Esophagus mucosa (tissue), 1 donor: ENCODE measurements at places on chromosomes 4 and X. TPM values are rescaled to one million over a fixed set of nuclear protein-coding genes. Genes with fewer than 3 reads are reported as not detected.

Gene DCAF12L2
- total RNA-seq = not detected

DNA sequence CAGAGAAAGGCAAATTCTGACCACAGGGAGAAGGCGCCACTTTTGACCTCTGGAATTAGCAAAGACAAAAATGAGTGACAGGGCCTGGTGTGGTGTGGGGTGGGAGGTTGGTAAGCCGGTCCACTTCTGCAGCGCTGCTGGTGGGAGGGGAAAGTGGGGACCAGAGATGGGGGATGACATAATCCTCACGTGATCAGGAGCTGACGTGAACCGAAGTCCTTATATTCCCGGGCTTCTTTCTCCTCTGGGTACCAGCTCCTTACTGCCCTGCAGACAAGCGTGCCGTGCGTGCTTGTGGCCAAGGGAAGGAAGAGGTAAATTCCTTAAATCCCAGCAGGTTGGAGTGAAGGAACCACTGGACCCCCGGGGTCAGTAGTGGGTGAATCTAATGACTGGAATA, at the start of gene TCEAL7:
Gene TCEAL7, plus strand, starts transcription at position 249 of the 400 bp plus-strand sequence. CDS start 1,165 bp downstream, outside the sequence.
- ATAC-seq = no peak

DNA sequence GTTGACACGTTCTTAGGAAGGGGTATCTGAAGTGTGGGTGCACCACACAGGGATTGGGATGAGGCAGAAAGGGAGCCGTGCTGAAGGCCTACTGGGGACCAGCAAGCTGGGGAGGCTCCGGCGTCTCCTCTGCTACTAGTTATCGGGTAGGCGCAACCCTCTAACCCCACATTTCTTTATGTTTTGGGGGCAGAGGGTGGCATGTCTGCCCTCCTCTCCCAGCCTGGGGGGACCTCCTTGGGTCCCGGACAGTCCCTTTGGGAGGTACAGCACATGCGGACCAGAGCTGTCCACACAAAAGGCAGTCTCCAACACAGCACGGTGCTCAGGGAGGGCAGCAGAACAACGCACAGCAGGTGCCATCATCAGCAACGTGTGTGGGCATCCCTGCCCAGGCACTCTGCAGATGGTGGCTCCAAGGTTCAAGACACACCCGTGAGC, 33.2 kb downstream of the WDR1 start:
- no peak for ATAC-seq

Gene CACNA1F
- total RNA-seq = 0.28 TPM

- ATAC-seq = no peak
These were observed 130.3 kb downstream of the TBL1X start for GRCh38 chrX:9595174-9595573.

DNA sequence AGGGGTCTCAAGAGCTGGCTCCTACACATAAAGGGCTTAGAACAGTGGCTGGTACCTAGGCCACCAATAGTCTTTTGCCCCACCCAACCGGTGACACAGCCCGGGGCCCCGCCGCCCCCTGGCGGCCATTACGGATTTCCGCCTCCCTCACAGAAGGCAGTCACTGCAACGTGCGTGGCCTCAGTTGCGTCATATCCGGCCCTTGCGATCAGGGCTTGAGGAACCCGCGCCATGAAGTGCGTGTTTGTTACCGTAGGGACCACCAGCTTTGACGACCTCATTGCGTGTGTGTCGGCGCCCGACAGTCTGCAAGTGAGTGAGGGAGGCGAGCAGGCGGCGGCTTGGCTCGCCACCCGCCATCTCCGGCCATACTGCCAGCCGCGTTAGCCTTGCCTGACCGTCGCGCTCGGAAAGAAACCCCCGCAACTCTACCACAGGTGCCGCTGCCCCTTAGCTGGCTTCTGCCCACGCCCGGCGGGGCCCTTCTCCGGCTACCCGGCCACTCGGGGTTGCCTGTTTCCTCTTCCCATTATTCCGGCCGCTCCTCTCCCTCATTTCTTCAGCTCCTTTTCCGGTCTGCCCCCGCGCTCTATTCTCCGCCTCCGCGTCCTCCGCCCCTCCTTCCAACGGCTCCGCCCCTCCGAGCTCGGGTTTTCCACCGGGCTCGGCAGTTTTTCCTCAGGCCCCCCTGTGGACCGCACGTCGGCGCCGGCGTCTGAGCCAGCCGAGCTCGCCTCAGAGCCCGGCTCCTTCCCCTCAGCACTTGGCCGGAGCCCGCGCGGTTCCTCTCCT, at the start of gene ALG13:
Gene ALG13, plus strand, starts transcription at position 183 of the 792 bp plus-strand sequence. Its CDS starts 49 bp downstream, at position 232.
- peak; percentile 97 for ATAC-seq

DNA sequence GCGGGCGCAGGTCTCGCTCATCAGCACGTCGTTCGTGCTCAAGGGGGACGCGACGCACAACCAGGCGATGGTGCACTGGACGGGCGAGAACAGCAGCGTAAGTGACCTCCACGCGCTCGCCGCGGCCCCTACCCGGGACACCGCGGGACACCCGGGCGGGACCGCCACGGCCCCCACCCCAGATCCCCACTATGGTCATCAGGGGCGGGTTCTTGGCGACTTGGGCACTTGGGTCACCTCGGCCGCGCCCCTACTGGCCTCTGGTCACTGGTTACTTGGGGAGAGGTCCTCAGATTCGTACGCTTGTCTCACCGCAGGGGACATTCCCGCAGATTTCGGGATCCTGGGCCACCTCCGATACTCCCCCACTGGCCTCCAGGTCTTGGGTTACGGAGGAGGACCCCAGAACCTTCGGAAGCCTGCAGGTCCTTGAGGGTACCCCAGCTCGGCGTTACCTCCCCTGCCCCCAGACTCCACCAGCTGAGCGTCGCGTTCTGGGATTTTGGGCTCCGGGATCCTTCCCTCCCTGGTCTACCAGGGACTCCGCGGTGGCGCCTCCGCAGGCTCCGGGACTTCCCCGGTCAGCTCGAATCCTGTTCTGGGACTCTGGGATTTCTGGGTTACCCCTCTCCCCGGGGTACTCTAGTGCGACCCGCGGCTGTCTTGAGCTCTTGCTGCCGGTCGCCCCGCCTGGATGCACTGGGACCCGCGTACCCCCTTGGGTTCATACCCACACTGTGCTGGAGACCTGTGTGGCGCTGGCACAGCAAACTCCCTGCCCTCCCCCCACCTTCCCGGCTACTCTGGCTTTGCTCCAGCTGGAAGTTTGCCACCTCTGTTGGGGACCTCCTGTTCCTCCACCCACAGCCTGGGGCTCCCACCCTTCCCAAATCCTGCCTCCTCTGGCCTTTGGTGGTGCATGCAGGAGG, 956 bp downstream of the SORCS2 start:
- no peak for ATAC-seq

- ATAC-seq = no peak
These were observed 21.4 kb downstream of the SOD3 start for GRCh38 chr4:24816797-24817196.

GRCh38 chr4:108035691-108036090, 46.0 kb downstream of the HADH start:
- no peak for ATAC-seq

DNA sequence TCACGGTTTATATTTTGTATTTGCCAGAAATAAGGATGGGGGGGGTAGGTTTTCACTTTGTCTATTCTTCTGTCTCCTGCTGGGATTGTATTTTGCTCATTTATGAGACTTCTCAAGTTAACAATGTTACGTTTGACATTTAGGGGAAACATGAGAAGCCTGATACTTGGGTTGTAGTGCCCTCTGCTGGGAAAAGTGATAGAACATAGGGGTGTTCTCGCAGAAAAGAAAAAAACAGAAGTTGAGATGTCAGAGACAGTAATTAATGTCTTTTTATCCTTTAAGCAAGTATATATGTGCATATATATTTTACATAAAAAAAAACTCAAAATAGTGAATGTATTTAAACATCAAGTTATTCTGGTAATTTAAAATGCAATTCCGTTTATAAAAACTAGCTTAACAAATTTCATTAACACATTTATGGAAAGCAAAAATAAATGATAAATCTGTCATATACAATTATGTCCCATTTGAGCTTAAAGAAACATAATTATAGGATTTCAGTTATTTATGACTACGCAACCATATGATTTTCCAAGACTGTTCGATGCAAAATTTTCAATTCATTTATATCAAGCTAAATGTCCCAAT, 46.0 kb upstream of the TMPRSS11F start:
- peak; percentile 63 for ATAC-seq

- ATAC-seq = no peak
These were observed 307.9 kb downstream of the PDGFC start for GRCh38 chr4:156663663-156664062.

- ATAC-seq = no peak
These were observed 220.3 kb upstream of the SFRP2 start for GRCh38 chr4:154009191-154009590.

DNA sequence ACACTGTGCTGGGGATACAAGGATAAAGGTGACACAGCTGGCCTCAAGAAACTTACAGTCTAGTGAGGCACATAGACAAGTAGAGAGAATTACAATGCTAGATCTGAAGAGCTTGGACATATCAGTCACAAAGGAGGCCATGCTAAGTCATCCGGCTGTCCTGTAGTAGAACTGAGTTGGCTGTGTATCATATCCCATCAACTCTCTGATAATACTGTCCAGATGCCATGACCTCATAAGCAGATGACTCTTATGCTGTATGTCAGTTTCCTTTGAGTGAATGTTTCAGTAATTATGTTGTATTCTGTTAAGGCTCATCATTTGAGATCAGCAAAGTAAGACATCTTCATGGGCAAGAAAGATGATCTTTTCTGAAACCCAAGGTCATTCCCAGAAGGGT, 442.9 kb downstream of the MID1IP1 start:
- ATAC-seq = no peak

DNA sequence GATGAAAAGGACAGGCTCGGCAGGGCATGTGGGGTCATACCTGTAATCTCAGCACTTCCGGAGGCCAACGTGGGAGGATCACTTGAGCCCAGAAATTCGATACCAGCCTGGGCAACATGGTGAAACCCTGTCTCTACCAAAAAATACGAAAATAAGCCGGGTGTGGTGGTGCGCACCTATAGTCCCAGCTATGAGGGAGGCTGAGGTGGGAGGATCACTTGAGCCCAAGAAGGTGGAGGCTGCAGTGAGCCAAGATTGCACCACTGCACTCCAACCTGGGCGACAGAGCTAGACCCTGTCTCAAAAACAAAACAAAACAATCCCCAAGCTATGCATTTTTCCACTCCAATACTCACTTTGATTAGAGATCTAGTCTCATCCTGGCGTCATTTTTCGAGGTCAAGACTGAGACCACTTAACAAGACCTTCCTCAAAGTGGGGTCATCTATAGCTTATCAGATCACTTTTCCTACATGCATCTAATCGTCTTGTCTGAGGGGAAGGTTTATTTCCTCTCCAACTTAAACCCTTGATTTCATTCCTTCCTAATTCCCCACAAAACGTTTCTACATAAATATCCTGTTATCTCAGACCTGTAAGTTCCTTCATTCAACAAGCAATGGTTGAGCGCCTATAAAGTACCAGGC, 1.3 kb downstream of the NKAP start:
- ATAC-seq = no peak

Gene SLC38A5
- 13.6 TPM for total RNA-seq

DNA sequence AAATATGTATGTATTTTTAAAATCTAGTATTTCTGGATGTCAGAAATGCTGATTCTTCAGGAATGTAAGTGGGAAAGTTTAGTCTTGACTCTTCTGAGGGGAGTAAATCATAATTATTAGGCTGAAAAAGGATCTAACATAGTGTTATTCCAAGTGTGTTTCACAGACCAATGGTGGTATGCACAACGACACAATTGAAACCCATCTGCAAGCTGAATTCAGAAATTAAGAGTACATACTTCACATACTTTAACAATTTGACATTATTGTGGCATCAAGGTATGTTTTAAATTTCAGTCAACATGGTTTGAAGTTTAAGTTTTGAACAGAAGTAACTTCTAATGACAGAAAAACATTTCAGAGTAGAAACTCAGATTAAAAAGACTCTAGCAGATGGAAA, 236.7 kb downstream of the SLC7A11 start:
- no peak for ATAC-seq

- ATAC-seq = no peak
These were observed 55.0 kb downstream of the PSAPL1 start for GRCh38 chr4:7379719-7380118.

- peak; percentile 92 for ATAC-seq
These were observed 228.7 kb upstream of the ANKRD50 start for GRCh38 chr4:124941267-124941666.

Gene FAM47A
- not detected for total RNA-seq

- ATAC-seq = no peak
These were observed 48.5 kb upstream of the AGA start for GRCh38 chr4:177490769-177491168.

Gene PAGE2B
- not detected for total RNA-seq
